Neural progenitor cell (in vitro differentiated cells): ENCODE measurements at places on chromosomes 4 and X.

DNA sequence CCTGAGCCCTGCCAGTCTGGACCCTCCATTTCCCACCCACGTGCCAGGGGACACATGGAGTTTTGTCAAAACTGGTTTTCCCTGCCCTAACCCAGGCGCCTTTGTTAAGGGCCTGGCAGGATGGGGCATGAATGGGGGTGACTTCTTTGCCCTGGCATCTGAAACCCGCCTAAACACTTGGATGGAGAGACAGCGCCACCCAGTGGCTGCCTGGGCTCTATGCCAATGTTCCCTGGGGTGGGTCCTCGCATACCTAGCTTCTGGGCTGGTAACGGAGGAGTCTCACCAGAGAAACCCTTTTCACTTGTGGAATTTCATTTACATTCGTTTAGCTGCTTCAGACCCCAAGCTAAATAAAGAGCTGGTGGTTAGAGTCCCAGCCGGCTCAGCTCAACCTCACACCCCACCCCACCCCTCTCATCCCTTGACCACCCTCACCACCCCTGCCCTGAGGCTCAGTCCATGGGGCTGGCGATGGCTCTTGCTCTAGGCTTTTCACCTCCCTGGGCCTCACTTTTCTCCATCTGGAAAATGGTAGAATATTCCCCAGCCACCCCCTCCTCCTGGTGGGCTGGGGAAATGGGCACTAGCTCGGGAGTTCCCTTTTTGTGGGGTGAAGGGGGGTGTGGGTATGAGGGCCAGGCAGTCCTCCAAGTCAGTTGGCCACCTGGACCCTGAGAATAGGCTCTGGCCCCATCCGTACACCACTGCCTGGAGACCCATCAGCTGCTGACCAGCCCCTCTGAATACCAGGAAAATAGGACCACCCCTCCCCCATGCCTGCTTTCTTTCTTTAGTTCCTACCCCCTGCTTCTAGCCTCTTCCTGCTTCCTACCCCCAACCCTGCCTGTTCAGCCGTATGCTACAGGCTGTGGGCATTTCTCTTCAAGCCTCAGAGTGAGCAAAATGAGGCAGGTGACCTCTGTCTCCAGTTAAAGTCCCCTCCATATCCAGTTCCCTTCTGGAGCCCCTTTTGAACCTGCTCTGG is 57.1 kb upstream of the PJA1 start:
- peak; percentile 92 for DNase-seq

DNA sequence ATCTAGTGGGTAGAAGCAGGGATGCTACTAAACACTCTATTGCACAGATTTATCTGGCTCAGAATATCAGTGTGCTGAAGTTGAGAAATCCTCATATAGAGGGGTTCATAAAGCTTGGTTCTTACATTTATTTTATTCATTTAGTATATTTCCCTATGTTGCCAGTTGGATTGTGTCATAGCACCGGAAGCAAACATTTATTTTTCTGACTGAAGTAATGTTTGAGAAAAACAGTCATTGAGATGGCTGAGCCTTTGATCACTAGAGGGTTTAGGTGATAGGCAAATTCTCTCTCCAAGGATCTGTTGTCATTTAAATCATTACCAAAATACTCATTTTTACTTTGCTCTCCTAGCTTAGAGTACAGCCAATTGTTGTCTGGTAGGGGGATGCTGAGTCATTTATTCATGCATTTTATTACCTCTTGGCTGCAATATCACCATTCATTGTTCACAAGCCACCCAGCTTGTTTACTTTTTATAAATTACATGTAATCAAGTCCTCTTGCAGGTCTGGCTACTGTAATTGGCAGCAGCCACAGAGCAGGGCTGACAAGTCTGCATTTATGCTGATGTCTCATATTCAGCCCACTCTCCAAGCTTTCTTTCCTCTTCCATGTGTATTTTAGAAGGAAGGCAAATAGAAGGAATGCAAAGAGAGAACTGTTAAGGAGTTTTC is 15.2 kb downstream of the GAB1 start:
- no peak for DNase-seq

DNA sequence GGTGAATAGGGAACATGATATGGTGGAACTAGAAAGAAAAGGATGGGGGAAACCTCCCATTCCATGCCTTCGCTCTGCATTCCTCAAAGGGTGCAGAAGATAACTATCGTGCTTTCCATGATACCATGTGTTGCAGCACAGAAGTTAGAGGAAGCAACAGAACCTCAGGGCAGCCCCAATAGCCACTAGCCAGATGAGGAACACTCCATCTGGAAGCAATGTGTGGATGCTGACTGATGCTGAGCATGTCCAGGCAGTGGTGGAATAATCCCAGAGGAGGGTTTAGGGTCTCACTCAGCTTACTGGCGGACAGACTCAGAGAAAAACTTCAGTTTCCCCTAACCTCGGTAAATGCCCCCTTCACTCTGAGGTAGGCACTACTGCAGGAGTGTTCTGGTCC is 7.5 kb downstream of the SMIM10 start:
- no peak for DNase-seq

- DNase-seq, result no peak
These were observed 1021.9 kb upstream of the PRKX start for GRCh38 chrX:4735299-4735698.

DNA sequence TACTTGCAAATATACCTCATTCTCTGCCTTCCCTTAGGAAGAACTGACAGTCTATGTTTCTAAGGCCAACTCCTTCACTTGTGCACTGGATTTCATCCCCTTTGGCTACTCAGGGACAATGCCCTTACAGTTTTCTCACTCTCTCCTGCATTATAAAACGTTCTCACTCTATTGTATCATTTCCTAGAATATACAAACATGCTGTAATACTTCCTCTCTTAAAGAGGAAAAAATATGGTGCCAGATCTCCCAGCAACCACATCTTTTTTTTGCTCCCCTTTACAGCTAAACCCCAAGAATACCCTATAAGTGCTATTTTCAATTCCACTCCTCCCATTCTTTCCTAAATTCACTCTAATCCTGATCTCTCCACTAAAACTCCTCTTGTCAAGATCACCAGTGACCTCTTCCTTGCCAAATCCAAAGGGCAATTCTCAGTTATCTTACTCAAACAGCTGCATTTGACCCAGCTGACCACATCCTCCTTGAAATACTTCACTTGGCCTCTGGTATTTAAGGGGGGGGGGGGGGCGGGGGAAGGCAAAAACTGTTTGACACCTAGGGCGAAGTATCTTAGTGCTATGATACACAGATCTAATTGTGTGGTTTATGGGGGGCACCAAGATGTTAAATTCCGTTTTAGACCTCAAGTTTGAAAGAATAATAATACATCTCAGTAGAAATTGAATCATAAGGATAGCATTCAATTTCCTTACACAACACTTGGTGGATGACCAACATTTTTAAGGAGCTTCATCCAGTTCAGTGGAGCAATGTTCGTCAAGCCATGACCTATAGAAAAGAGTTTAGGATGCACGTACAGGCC is 1.6 kb downstream of the RCHY1 start:
- peak; percentile 6 for DNase-seq

- DNase-seq, result no peak
These were observed 69.8 kb upstream of the TTC29 start for GRCh38 chr4:147015491-147015890.

- no peak for DNase-seq
These were observed 811.5 kb upstream of the FRG1 start for GRCh38 chr4:189129044-189129694.

DNA sequence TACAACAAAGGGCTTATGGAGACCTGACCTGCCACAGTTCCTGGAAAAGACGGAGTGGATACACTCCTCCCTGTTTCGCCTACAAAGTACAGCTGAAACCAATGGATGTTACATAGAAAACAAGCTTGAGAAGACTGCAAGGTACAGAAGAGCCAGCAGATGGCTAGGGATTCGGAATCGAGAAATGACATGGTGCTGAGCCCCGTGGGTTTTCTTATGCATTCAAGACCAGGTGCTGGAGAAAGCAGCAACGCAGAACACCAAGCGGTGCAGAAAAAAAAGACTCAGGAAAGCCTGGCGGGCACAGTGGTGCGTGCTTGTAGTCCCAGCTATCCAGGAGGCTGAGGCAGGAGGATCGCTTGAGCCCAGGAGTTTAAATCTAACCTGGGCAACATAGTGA is 13.8 kb downstream of the TIMM17B start:
- no peak for DNase-seq

- no peak for DNase-seq
These were observed 68.6 kb downstream of the RXFP1 start for GRCh38 chr4:158590306-158590705.

DNA sequence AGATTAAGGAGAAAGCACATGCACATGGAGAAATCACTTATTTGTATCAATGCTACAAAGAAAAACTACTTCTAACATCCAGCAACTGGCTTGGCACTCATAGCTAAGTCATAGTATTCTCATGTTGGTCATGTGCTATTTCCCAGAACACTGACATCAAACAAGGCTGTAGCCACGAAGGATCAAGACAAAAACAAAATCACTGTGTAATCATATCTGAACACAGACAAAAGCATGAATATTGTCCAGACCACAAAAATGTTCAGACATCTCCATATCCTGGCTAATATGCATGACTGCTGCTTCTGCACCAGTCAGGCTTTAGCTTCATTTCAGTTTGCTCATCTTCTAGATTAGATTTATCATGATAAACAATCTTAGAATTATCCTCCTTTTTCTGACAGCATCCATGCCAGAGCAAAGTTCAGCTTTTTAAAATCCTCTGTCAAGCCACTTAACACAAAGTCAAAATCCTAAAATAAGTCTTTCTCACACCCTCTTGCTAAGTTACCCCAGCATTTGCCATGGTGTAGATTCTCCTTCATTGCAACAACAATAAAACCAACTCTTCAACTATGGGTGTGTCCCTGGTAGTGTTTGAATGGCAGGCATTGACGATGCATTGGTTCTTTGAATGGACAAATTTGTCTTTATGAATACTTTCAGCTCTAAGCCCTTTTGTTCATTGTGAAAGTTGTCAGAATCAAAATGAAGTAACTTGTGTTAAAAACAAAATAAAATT is 39.1 kb upstream of the NPFFR2 start:
- DNase-seq, result no peak

GRCh38 chrX:30495468-30495867 is 82.1 kb downstream of the TASL start:
- no peak for DNase-seq

- DNase-seq, result no peak
These were observed 108.6 kb downstream of the PPP3CA start for GRCh38 chr4:101238706-101239105.

GRCh38 chr4:25123236-25123635 is 37.0 kb downstream of the SEPSECS start:
- DNase-seq, result no peak

DNA sequence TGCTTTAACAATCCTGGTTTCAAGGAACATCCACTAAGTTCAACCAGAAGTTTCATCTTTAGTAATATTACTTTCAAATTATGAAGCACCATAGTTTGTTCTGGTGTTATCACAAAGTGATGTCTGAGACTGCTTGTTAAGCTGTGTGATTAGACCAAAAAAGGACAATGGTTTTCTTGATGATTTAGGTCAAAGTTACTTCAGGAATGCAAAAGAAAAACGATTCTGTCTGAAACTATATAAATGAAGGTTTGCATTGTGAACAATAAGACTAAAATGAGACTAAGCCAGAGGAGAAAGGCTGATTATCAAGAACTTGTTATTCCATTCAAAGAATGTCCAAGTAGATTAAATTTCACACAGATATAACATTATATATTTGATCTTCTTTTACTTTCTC is 122.4 kb upstream of the ETNPPL start:
- no peak for DNase-seq

DNA sequence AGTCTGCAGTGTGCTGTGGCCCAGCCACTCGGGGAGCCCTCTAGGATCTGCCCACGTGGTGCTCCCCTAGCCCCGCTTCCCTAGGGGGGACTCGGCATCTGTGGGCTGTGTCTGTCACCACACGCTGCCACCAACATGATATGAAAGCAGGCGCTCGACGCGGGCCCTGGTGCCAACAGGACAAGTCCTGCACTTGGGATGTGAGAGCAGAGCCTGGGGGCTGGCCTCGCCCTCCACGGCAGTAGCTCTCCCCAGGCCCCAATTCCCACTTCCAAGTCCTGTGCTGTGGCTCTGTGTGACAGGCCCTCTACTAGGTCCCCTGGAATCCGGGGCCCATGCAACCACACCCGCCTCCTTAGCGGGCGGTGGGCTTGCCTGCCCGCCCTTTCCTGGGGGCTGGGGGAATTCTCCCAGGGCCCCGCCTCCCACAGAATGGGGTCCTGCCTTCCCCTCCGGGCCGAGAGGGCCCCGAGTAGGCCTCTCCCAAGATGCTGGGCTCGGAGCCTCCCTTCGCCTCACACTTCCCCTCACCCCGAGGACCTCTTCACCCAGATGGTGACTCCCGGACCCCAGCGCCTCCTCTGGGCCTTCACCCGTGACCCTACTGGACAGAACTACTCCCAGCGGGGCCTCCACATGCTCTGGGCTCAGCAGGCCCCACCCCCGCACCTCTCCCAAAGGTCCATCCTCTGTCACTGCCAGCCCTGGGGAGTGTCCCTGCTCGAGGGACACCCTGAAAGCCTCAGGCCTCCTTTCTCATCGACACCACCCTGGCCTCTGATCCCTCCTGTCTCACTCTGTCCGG is 11.2 kb downstream of the LRPAP1 start:
- no peak for DNase-seq

GRCh38 chr4:55312489-55313101 is 33.4 kb upstream of the SRD5A3 start:
- peak; percentile 52 for DNase-seq

DNA sequence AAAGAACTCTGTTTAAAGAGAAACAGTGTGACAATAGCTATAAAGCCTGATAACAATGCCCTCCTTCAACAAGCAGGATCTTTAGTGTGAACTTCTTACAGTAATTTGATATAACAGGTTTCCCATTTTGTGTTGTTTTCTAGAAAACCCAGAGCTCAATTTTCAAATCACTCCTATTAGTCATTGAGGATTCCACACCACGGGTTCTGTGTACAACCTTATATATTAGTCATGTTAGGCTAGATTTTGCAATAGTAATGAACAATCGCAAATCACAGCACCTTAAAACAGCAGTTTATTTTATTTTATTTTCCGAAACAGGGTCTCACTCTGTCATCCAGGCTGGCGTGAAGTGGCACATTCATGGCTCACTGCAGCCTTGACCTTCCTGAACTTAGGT is 1020.9 kb upstream of the INTU start:
- no peak for DNase-seq
